Right ventricle myocardium inferior (tissue), 1 donor: ENCODE measurements at places on chromosomes 5 and 9. TPM values are rescaled to one million over a fixed set of nuclear protein-coding genes. Genes with fewer than 3 reads are reported as not detected.

Gene TMEM203
- total RNA-seq = 44.6 TPM

Gene GRIA1
- total RNA-seq = not detected

Gene CEP78
- 3.9 TPM for total RNA-seq

DNA sequence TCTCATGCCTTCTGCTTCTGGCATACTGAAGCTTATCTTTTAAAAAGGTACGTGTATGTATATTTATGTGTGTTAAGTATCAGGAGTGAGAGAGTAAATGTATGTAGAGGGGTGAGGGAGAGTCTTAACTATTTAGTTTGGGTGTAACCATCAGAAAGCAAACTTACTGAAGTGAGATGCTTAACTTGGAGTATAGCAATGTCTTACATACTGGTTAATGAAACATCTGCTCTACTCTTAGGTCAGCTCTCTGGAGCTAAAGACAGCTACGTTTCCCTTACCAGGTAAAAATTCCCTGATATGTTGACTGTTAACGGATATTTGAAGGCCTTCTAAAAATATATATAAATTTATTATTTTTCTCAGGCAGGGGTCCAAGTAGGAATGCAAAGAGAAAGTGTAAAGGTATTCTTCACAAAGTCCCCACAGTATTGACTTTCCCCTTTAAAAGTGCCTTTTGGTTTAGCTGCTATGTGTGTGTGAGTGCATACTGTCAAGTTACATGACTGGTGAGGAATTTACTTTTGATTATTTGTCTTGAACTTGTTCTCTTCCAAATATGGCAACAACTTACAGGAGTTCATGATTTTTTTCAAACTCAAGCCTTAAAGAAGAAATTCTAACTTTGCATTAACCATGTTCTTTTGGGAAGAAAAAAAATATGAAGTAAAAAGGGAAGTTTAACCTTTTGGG is 12.3 kb upstream of the C5orf24 start:
- DNase-seq = no peak

GRCh38 chr5:128483738-128484137 is 54.3 kb downstream of the FBN2 start:
- DNase-seq = no peak

- no peak for DNase-seq
These were observed 80.6 kb upstream of the ZBTB43 start for GRCh38 chr9:126724226-126724625.

- no peak for DNase-seq
These were observed 105.5 kb downstream of the PDE6A start for GRCh38 chr5:149838881-149839739.
